ENCODE measurements at places on chromosomes 5 and 9.

DNA sequence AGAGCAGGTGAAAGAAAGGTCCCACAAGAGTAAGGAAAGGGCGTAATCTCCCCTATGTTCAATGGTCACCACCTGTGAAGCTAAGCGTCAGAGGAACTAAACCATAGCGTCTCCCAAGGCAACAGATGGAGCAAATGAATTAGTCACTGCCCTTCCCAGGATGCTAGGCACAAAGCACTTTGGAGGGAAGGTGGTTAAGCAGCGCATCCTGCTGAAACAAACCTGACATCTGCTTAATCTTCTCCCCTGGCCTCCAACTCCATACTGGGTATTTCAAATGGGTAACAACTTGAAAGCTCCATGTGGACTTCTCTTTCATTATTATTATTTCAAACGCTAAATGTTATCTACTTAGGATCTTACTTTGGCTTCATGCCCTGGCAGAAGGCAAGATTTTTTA, 227.3 kb downstream of the MLLT3 start:
- peak; percentile 55 for DNase-seq

GRCh38 chr5:18159331-18159730, 525.1 kb downstream of the TAF11L14 start:
- DNase-seq, result no peak

- no peak for DNase-seq
These were observed 177.2 kb downstream of the MAPKAP1 start for GRCh38 chr9:125529589-125530515.

DNA sequence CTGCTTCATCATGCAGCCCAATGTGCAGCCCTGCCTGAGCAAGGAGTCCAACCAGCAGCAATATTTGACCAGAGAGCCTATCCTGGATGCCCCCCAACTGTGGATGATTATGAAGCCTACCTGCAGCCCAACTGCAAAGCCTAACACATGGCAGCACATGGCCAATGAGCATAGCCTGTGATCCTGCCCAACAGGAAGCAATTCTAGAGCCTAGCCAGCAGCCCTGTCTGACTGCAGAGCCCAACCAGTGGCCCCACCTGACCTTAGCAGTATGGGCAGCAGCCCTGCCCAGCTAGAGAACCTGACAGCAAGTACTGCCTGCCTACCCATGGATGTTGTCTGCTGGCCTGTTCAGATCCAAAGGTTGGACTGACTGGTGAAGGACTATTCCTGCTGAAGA, 97.3 kb upstream of the SH3GL2 start:
- DNase-seq, result no peak

GRCh38 chr9:76818271-76818670, 54.0 kb downstream of the PCA3 start:
- no peak for DNase-seq

DNA sequence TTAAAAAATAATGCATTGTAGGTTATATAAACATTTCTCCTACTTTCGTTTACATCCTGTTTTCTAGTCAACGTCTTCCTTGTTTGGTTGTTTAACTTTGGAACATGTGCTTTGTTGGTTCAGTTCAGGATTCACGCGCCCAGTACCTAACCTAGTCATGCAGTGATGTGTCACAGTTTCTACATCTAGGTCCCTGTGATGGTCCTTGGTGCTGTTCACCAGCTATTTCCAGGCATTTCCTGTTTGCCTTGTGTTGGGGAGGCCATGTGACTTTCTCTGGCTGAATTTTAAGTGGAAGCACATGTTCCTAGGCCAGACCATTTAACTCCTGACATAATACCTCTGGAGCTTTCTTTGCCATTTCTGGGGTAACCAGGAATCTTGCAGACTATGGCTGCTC, 292.3 kb downstream of the SMARCA2 start:
- no peak for DNase-seq

DNA sequence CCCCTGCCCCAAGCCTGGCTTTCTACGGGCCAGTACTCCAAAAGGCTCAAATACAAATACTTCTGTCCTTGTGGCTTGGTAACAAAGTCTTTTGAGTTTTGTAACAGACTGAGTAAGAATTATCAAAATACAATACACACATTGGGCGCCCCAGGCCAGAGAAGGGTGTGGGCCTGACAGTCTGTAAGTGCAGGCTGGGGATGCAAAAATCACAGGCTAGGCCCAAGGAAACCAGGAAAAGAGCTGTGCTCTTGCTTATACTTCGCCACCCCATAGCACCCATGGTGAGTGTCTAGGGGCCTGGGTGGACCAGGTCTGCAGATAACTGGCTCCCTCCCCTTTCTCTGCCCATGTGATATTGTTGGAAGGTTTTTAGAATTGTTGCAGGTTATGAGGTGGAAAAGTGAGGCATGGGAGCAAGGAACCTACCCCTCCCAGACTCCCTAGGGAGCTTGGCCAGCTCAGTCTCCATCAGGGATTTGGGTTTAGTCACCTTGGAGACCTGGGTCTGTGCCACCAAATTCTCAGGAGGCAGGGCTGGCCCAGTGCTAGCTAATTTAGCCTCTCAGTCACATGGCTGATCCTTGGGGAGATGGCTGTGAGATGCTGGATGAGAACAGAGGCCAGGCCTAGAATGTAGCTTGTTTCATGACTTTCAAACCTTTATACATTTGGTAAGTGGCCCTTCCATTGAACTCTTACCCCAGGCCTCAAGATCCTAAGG, 72.9 kb downstream of the TARS1 start:
- DNase-seq, result peak; percentile 43

DNA sequence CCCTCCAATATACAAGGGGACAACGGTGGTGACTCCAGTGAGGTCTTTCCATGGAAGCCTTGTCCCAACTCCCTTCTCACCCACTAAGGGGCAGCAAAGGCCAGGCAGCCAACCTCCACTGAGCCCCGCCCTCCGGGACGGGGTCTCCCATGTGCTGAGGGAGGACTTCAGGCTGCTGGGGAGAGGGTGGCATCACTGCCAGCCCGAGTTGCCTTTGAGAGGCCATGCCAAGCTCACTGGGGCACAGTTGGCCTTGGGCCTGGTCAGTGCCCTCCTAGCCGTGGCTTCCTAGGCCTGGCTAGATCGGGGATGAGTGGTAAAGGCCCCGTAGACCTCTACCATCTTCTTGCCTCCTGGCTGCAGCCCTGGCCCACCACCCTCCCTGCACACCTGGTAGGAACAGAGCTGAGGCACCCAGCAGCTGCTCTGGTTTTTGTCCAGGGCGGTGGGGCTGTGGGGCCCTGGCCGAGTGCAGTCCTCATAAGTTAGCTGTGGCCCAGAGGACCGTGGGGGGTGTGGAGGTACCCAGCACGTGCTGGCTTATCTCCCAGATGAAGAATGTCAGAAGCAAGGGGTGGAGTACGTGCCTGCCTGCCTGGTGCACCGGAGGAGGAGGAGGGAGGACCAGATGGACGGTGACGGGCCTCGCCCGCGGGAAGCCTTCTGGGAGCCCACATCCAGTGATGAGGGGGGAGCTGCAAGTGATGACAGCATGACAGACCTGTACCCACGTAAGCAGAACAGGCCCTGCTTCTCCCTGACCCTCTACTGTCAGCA, 3.2 kb downstream of the SURF2 start:
- DNase-seq, result peak; percentile 72

DNA sequence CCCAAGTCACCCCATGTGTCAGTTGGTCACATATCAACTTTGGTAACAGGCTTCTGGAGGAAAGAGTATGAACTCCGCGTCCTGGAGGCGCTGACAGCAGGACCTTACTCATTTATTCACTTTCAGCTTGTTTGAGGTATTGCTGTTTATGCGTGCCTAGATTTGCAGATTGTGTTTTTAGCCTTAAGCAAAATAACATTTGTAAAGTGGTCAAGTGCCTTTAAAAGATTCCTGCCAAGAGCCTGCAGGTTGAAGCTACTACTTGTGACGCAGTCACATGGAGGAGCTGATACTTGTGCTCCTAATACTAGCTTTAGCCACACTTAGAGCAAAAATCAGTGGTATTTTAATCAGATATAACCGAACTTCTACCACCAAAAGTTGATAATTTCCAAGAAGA, 351.3 kb downstream of the ADGRV1 start:
- no peak for DNase-seq

GRCh38 chr5:89191374-89191773, 308.4 kb upstream of the MEF2C start:
- DNase-seq, result no peak

DNA sequence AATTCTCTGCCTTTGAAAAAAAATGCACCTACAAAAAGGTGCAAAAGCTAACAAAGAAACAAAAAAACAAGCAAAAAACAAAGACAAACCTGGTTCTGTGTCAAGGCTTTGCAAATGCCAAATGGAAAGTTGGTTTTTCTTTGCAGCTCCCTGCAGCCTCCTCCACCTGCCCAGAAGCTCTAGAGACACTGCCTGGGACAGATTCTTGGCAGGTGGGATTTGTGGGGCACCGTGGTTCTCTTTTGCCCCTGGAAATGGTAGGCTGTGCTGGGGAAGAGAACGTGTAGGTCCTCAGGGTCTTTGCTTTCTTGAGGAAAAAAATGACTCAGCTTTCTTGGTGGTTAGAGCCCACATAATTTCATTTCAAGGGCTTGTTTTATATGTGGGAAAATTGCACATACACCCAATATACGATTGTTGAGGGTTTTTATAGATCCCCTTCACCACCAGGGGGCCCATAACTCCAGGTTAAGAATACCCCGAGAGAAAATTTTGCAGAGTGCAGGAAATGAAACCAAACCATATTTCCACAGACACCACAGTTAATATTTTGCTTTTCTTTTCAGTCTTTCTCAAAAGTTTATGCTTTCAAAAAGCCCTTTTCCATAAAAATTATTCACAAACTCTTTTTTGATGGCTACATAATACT, 58.7 kb downstream of the NXNL2 start:
- peak; percentile 8 for DNase-seq

DNA sequence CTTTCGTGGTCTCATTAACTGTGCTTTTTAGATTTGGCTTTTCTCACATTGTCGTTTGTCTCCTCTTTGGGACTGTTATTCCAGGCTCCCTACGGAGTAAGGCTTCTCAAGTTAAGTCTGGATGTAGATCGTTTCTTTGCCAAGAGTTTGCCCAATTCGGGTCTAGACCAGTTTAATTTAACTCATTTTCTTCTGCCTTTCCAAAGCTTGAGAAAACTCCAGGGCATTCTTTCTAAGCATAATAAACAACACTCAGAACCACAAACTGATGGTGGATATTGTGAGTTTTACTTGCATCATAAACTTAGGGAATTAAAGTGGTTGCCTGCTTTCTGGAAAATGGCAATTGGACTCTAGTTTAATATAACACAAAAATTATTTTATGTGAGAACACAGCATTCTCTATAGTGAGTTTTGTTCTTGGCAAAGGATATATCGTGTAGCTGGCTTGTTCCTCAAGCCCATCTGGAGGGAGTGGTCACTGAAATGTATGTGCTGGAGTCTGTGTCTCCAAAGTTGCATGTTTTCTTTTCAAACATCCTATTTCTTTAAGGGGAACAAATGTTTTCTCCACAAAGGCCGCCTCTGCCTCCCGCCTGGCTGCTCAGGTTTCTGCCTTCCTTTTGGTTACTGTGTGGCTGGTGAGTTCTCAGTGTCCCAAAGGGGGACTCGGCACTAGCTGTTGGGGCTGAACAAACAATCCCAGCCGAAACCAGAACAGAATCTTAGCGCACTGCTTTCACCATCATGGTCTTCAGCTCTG, 211.3 kb upstream of the FBN2 start:
- DNase-seq, result no peak

DNA sequence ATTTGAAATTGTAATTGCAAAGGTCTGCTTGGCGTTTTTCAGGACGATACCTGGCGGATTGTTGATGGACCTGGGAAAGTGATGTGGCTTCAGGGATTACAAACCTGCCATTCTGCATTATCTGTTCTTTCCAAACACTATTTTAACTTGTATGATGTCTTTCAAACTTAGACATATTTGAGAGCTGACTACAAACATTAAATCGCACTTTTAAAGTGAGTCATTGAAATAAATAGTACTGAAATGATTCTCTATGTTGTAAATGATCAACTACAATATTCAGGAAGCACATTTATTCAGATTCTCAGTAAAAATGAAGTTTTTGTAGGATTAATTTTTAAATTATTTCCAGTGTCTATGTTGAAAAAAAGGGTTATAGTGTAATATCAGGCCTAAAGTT, 32.3 kb upstream of the TMEM171 start:
- DNase-seq, result no peak

DNA sequence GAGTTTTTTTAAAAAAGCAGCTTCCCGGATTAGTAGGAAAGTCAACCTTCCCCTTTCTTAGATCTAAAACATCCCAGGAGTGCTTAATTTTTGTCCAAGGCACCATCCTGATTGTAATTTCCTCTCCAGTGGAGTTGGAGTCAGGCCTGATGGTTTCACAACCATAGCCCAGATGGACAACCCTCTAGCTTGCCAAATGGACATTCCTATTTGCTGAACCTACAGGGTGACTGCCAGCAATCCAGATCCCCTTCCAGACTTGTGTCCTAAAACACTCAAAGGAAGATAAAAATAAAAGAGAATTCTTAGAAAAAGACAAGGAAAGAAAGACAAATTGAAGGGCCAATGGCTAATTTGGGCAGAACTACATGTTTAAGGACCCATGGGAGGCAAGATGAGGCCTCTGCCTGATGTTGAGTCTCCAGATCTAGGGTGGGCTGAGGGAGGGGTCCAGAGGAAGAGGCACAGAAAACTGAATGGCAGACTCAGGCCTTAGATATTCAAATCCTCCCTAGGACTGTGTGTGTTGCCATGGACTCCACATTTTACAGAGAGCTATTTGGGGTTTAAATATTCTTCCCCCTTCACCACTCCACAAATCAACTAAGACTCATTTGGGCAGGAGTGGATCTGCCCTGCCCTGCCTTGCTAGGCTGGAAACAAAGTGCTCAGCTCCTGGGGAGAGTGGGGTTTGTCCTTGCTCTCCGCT, 38.5 kb upstream of the SLC44A1 start:
- no peak for DNase-seq

GRCh38 chr5:111737716-111738115, 19.3 kb downstream of the NREP start:
- DNase-seq, result no peak

- DNase-seq, result no peak
These were observed 136.9 kb upstream of the KLF9 start for GRCh38 chr9:70551396-70551795.

GRCh38 chr5:14809369-14810155, 62.0 kb downstream of the ANKH start:
- no peak for DNase-seq

DNA sequence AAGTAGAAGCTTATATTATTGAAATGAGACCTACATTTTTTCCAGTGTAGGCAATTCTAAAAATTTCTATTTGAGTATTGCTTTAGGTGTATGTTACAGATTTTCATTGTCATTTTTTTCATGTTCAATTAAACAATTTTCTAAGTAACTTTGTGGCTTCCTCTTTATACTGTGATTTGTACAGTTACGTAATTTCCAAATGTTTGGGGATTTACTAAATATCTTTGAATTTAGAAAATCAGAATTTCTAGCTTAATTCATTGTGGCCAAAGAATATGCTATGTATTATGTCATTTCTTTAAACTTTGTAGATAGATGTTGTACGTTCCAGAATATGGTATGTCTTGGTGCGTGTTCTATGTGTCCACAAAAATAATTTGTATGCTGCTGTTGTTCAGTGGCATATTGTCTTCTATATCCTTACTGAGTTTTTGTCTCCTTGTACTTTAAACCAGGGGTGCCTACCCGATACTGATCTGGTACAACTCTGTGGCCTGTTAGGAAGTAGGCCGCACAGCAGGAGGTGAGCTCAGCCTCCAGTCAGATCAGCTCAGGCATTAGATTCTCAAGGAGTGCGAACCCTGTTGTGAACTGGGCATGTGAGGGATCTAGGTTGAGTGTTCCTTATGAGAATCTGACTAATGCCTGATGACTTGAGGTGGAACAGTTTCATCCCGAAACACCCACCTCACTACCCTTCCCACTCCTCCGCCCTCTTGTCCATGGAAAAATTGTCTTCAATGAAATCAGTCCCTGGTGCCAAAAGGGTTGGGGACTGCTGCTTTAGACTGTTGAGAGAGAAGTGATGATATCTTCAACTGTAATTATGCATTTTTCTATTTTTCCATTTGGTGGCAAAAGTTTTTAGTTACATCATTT, 63.5 kb downstream of the UBE2R2 start:
- no peak for DNase-seq
